Activated CD4-positive, alpha-beta T cell treated with anti-CD3 and anti-CD28 coated beads, Interleukin-2, amount 10 ng/mL, durations not matched to agents 24 days and 14 days (primary cell): ENCODE measurements at places on chromosomes 11 and 22.

DNA sequence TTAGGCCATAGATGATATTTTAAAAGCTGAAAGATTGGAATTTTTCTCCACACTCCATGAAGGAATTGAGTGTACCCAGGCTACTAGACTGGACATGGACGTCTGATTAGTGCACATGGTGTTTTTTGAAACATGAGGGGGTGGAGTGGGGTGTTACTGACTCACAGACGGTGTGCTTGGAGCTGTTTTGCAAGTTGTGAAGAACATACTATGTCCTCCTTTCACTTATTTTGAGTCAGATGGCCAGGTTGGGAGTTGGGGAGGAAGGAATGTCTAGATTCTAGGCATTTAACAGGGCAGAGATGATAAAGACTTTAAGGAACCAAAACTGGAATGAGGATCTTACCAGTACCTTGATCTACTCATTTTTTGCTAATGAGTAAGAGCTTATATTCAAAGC, 158.1 kb upstream of the MTNR1B start:
- DNase-seq: no peak

DNA sequence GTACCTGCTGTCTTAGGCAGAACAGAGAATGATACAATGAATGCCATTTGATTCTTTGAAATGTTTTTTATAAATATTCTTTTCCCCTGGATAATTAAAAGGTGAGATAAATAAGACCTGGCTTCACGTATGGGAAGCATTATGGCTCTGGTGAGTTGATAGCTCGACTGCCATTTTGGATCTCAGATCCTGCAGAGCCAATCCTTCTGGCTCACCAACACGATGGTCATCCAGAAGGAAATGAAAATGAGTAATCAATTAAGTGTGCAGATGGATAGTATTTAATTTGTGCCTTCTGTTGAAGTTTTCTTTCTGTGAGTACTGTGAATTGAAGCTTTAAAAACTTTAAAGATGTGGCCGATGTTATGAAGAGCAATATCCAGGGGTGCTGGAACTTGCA, 2.7 kb downstream of the TNRC6B start:
- no peak for DNase-seq

- DNase-seq: no peak
Measured at GRCh38 chr11:83540728-83541127, 254.6 kb upstream of the CCDC90B start.

DNA sequence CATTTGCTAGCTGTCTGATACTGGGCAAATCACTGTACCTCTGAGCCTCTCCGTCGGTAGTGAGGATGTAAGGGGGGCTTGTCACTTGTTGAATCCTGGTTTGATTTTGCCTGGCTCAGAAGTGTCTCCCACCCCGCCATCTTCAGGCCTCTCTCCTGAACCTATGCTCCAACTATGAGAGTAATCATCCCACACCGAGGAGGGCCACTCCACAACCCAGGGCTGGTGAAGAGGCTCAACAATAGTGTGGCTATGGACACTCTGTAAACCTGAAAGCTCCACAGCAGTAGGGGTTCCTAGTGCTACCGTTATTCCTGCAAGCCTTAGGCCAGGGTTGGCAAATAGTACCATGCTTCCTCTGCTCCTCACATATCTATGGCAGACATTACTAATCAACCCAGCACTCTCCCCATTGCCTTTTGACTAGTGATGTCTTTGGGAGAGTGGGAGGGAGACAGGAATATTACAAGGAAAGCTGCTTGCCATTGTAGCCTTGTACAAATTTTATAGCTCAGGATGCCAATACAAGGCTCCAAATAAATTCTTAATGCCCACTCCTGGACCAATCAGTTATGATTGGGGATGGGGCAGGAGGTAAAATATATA, 134.0 kb upstream of the TEAD1 start:
- DNase-seq: no peak

DNA sequence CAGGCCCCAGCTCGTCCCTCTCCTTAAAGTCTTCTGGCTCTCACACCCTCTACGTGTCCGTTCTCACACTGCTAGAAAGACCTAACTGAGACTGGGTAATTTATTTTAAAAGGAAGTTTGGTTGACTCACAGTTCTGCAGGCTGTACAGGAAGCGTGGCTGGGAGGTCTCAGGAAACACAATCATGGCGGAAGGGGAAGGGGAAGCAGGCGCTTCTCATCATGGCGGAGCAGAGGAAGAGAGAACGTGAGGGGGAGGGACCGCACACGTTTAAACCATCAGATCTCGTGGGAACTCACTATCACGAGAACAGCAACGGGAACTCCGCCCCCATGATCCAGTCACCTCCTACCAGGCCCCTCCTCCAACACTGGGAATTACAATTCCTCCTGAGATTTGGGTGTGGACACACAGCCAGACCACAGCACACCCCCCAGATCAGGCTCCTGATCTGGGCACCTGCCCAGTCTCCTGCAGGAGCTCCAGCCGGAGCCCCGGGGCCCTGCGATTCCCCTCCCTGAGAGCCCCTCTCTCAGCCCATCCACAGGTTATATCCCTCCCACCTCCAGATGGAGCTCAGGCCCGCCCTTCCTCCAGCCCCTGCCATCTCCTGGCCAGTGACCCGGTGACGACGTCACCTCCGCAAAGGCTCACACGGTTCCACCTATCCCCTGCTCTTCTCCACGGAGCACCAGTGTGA, 170.2 kb downstream of the BRD1 start:
- DNase-seq: peak; percentile 92

GRCh38 chr11:121814962-121815361, 301.1 kb downstream of the BLID start:
- DNase-seq: no peak

GRCh38 chr11:104152941-104153505, 10.9 kb downstream of the PDGFD start:
- no peak for DNase-seq
